Central memory CD4-positive, alpha-beta T cell (primary cell): ENCODE measurements at places on chromosomes 3 and 15.
A peak's percentile ranks its signal among the peaks of the same experiment; 100 is the strongest.

GRCh38 chr3:11996480-11996879 lies 7.7 kb upstream of the SYN2 start:
- DNase-seq = no peak

DNA sequence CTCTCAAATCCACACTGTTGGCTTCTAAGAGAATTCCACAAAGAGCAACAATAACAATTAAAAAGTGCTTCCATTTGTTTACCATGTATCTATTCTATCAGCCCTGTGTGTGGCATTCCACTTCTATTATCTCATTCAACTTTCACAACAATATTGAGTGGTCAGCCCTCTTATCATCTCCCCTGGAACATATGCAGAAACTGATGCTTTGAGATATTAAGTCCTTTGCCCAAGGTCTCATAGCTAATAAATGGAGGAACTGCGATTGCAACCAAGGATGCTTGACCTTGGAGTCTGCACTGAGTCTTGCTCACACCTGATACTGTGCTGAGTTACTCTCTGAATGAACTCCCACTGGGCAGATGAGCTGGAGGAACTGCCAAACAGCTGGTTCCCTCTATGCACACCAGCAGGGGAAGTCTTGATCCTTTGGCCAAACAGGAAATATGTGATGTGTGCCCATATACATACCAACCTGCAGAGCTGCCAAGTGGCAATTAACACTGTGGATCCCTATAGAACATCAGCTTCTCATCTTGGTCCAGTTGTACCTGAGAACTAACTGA lies 144.7 kb upstream of the WNT5A start:
- no peak for DNase-seq

- DNase-seq = no peak
Observed at GRCh38 chr3:120752865-120753264, 10.3 kb downstream of the GTF2E1 start.

DNA sequence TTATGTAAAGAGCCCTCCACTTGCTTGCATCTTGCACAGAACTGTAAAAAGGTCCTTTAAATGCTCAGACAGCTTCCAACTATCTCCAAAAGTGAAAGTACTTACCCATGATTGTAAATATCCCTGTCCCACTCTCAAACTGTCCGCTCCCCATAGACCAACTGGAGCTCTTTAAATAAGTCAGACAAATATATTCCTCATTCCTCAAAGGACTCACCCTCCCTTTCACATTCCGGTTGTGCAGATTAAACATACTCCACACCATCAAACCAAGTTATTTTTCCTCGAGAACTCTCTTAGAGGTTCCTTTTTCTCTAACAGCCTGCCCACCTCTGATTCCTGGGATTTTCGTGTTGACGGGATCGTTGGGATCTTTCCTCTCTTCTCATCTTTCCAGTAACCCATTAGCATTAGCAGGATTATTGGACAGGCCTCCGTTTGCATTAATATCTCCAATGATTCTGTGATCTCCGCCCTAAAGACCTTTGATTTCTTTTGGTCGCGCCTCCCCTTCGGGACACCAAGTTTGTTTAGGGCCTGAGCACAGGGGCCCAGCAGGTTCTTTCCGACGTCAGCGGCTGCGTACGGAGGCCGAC lies 763 bp downstream of the GOLGB1 start:
- DNase-seq = peak; percentile 5

GRCh38 chr15:48677821-48678220 lies 32.3 kb upstream of the FBN1 start:
- DNase-seq = no peak
